Epithelial cell of umbilical artery (primary cell): ENCODE measurements at places on chromosomes 6 and 20. TPM values are rescaled to one million over a fixed set of nuclear protein-coding genes. Genes with fewer than 3 reads are reported as not detected.

Gene IGF2R
- total RNA-seq = 39.0 and 41.5 TPM in 2 replicates

Gene GPLD1
- total RNA-seq = under 0.01 and 0.32 TPM in 2 replicates

Gene TEAD3
- 0.32 and 0.61 TPM in 2 replicates for total RNA-seq

Gene SSTR4
- total RNA-seq = not detected in 2 replicates

Gene GTSF1L
- 0.32 TPM in 1 of 2 replicates, not detected in the other for total RNA-seq

Gene ANGPT4
- not detected in 2 replicates for total RNA-seq

Gene CNBD2
- total RNA-seq = 1.4 and 4.2 TPM in 2 replicates

Gene GSTA2
- not detected in 2 replicates for total RNA-seq

Gene PHF20
- 25.3 and 25.7 TPM in 2 replicates for total RNA-seq

Gene SPAG4
- total RNA-seq = 11.2 and 23.4 TPM in 2 replicates

Gene TFAP2C
- under 0.01 TPM in 1 of 2 replicates, not detected in the other for total RNA-seq

Gene AVP
- total RNA-seq = not detected in 2 replicates

Gene CYP39A1
- under 0.01 and 0.15 TPM in 2 replicates for total RNA-seq

Gene UST
- 0.65 and 0.76 TPM in 2 replicates for total RNA-seq

Gene SLC17A9
- 12.8 and 19.2 TPM in 2 replicates for total RNA-seq

Gene LY6G5C
- total RNA-seq = under 0.01 and 2.7 TPM in 2 replicates

Gene PNRC1
- total RNA-seq = 27.8 and 40.9 TPM in 2 replicates

Gene GLP1R
- not detected in 2 replicates for total RNA-seq

Gene SS18L1
- 6.7 and 8.8 TPM in 2 replicates for total RNA-seq

Gene HRH3
- total RNA-seq = not detected in 2 replicates

Gene BPIFB2
- not detected in 2 replicates for total RNA-seq

Gene KIF6
- total RNA-seq = not detected in 2 replicates

Gene TRIM10
- not detected in 2 replicates for total RNA-seq

Gene PSMB8
- 34.1 and 117 TPM in 2 replicates for total RNA-seq

Gene FOXA2
- not detected in 2 replicates for total RNA-seq

Gene FAM209A
- total RNA-seq = not detected in 2 replicates

Gene UBR2
- 19.5 and 26.3 TPM in 2 replicates for total RNA-seq

Gene MYLK4
- total RNA-seq = 0.15 and 0.32 TPM in 2 replicates

Gene ANKRD66
- total RNA-seq = not detected in 2 replicates

Gene DLL1
- total RNA-seq = 0.65 and 1.7 TPM in 2 replicates

Gene IL20RA
- total RNA-seq = not detected in 2 replicates

Gene CRISP2
- total RNA-seq = under 0.01 TPM in 1 of 2 replicates, not detected in the other

Gene RHAG
- total RNA-seq = not detected in 2 replicates

Gene PLG
- total RNA-seq = not detected in 2 replicates

Gene MAFB
- total RNA-seq = 0.15 and 0.65 TPM in 2 replicates

Gene MTCH1
- 297 and 327 TPM in 2 replicates for total RNA-seq

Gene LZTS3
- 1.4 and 2.3 TPM in 2 replicates for total RNA-seq

Gene TCFL5
- total RNA-seq = 9.3 and 13.3 TPM in 2 replicates

Gene TMEM14C
- total RNA-seq = 93.6 and 98.1 TPM in 2 replicates
